ENCODE measurements at places on chromosomes 6 and 20.

DNA sequence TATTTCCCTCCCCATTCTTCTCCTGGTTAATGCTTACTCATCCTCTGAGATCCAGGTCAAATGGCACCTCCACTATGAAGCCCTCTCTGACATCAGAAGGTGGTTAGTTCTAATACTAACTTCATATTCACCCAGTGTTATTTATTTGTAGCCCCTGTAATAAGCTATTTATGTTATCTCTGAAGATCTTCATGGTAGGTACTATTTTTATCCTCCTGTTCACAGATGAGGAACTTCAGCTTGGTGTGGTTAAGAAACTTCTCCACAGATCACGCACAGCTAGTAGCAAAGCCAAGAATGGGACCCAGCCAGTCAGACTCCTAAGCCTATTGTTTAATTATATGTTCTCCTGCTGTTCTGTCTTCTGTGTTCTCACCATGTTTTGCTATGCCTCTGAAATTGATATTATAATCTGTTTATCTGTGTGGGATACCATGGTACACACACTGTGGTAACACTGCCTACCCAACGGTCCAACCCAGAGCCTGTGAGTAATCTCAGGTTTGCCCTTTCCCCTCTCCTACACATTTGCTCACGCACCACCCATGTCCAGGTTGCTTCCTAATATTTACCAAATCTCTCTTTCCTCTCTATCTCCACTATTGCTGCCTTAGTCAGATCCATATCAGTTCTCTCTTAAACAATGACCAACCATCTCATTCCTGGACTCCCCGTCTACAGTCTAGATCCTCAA is 98.4 kb downstream of the IPCEF1 start:
- DNase-seq = no peak

GRCh38 chr6:47195011-47195650 is 114.6 kb downstream of the TNFRSF21 start:
- DNase-seq = no peak

- DNase-seq = no peak
Observed at GRCh38 chr6:13914351-13914750, 10.4 kb upstream of the RNF182 start.

- no peak for DNase-seq
Observed at GRCh38 chr6:12034837-12035236, 22.7 kb downstream of the HIVEP1 start.

DNA sequence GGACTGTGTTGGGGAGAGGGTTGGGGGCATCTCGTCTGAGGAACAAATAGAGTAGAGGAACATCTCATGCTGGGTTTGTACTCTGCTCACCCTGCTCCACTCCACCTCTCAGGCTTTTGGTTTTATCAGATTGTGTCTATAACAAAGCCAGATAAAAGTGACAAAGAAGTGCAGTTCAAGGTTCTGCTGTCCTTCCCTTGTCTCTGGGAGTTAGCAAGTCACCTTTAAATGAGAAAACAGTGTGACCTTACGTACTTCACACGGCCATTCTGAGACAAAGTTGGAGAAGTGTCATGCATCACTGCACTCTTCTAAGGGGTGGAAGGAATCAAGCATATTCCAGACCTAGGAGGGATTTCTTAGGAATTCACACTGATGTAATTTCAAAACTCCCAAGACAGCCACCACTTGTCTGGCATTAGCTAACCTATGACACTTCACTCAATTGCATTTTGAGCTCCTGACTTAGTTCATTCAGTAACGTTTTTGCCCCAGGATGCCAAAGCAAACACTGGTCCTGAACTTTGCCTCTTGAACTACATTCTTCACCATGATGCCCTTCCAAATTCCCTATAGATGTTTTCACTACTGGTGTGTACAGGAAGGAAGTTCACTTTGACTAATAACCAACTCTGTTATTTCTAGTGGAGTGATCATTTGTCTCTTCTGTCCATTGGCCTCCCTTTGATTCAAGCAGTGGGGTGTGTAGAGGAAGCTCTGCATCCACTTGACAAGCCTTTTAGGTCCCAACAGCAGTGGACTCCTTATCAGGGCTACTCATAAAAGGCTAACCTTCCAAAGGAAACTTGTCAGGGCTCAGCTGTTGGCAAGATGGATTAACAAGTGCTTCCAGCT is 647.6 kb upstream of the FLRT3 start:
- peak; percentile 100 for DNase-seq

- no peak for DNase-seq
Observed at GRCh38 chr20:2400290-2400689, 19.6 kb downstream of the TGM6 start.

DNA sequence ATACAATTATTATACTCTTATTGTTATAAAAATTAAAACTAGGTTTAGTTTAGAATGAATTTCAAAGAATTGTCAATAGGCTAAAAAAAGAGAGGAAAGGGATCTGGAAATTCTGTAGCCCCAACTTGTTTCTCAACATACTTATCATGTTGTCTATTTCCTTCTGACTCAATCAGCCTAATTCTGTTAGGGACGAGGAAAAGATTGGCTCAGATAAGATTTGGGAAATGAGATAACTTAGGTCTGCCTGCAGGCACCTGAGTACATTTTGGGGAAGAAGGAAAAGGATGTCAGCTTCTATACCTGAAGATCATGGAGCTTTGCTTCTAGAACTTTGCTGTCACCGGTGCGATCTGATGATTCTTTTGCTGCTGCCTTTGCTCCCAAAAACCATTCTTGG is 238.8 kb downstream of the SYNE1 start:
- no peak for DNase-seq

DNA sequence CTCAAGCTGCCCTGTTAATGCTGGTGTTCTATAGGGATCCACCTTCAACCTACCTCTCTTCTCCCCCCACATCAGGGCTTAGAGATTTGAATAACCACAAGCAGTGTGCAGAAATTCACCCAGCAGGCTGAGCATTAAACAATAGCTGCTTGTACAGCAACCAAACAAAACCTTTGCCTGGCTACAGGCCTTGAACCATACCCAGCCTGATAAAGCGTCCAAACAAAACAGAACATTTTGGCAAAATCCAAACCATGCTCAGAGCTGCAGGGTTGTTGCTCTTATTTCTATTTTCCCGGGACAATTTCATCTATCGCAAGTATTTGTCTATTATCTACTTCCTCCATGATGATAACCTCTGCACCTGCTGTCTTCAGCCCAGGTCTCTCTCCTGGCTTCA is 142.3 kb downstream of the UNC5CL start:
- peak; percentile 84 for DNase-seq

- no peak for DNase-seq
Observed at GRCh38 chr6:12577124-12577850, 139.3 kb upstream of the PHACTR1 start.

- no peak for DNase-seq
Observed at GRCh38 chr6:45163952-45164766, 164.0 kb upstream of the RUNX2 start.

GRCh38 chr6:134314006-134314821 is 3.7 kb downstream of the SGK1 start:
- no peak for DNase-seq

DNA sequence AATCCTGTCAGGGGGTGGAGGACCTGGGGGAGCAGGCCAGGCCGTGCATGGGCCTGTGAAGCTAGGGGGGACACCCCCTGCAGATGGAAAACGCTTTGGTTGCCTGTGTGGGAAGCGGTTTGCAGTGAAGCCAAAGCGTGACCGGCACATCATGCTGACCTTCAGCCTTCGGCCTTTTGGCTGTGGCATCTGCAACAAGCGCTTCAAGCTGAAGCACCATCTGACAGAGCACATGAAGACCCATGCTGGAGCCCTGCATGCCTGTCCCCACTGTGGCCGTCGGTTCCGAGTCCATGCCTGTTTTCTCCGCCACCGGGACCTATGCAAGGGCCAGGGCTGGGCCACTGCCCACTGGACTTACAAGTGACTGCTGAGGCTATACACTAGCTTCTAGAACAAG is 1.8 kb downstream of the ZBTB9 start:
- DNase-seq = no peak

- DNase-seq = no peak
Observed at GRCh38 chr20:25278636-25279361, 30.9 kb downstream of the PYGB start.

DNA sequence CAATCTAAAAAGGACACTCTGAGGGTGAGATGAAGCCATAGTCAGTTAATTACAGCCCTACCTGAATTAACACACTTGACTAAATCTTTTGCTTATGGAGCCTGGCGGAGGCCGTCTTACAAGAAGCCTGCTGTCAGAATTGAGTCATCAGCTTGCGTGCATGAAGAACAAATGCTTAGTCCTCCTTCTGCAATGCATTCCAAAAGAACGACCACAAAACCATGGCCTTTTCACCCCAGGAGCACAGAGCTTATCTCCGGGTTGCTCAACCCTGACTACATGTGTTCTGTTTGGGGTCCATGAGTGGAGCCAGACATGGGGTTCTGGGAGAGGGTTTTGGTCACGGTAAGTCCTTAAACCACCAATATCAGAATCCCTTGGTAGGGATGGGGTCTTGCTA is 318.1 kb downstream of the CLIC5 start:
- no peak for DNase-seq

DNA sequence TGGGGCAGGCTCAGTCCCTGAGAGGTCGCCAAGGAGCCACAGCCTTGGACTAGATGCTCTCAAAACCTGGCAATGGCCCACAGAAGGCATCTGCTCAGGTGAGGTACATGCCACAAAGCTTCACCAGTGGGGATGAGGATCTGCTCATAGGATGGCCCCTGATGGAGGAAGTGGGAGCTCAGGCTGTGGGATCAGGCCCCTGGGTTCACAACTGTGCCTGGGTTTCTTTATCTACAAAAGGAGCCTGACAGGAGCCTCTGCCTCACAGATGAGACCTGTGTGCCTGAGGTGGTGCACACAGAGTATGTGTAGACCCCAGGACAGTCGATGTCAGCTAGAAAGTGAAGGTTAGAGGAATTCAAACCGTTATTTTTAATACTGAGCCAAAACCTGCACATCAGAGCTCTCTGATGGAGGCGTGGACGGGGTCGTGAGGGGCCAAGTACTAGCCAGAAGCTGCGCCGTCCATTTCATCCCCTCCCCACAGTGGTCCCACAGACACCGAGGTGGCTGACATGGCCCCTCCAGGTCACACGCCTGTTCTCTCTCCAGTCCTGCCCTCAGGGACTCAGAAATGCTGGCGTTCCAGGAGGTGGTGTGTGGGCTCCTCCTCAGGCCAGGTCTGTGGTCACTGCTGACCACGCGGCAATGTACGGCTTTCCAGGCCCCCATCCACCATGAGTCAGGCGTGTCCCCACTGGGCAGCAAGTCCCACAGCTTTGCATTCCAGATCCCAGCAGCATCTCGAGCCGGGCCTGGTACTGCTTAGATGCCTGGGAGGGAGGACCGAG is 33.3 kb downstream of the NTSR1 start:
- no peak for DNase-seq

DNA sequence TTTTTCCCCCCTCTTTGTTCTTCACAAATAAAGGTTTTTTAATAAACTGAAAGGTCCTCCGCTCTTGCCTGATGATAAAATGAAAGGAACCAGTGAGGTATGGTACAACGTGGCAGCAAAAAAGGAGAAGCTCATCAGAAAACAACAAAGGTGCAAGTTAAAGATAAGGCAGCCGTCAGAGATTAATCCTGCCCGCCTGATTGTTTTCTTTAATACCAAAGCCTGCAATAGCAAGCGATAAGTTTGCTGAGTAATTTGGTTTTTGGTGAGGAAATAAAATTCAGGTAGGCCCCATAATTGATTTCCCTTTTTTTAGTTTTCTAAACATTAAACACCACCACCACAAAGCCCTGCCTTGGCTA is 177.9 kb downstream of the MBOAT1 start:
- DNase-seq = no peak

DNA sequence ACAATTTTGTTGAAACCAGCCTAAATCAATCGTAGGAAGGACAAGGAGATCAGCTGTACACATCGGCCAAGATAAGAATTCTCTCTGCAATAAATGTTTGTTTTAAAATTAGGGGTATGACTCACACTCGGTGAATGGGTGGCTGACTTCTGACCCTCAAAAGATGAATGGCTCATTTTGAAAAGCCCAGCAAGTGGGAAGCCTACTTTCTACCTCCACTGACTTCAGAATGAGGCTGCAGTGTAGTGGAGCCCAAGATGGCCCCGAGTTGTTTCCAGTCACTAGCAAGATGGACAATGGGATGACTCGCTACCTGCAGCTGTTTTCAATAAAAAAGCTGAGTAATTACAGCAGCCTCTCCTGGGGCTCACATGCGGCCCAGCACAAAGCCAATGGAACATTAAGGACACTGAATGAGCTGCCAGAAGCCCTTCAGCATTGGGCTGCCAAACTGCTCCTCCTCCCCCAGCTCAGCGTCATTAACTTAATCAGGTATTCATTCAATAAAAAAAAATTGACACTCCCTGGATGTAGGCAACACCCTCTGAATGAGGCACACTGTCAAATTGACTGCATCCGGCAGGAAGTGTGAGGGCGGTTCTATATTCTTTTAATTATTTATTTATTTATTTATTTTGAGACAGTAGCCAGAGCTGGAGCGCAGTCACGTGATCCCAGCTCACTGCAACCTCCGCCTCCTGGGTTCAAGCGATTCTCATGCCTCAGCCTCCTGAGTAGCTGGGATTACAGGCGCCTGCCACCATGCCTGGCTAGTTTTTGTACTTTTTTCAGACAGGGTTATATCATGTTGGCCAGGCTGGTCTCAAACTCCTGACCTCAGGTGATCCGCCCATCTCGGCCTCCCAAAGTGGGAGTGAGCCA is 107.3 kb downstream of the GMPR start:
- peak; percentile 71 for DNase-seq

GRCh38 chr6:43428112-43428570 is 800 bp downstream of the ABCC10 start:
- DNase-seq = no peak

GRCh38 chr6:106724337-106724736 is 95.0 kb downstream of the QRSL1 start:
- no peak for DNase-seq

DNA sequence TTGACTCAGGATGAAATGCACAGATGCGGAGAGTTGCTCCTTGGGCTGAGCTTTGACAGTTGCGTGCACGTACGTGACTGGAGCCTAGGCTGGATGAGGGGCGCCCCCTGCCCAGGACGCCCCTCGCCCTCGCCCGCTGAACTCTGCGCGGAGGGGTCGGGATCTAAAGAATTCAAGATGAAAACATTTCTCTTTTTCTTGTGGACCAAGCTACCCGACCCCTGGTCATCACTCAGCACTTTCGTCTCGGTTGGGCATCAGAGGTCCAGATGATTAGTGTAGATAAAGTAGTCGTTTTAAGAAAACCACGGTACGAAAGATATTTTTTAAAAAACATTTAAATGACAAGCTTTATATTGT is 700 bp downstream of the DTD1 start:
- no peak for DNase-seq

GRCh38 chr6:33622456-33623431 is 1.6 kb downstream of the ITPR3 start:
- DNase-seq = no peak

GRCh38 chr6:146050168-146050567 is 21.3 kb downstream of the GRM1 start:
- no peak for DNase-seq

- no peak for DNase-seq
Observed at GRCh38 chr6:43973357-43973756, 153.9 kb downstream of the MRPL14 start.
